ENCODE measurements at places on chromosomes 6 and 20.

GRCh38 chr6:130872250-130873095 is 45.3 kb downstream of the SMLR1 start:
- peak; percentile 38 for DNase-seq

GRCh38 chr6:27785294-27785693 is 126.9 kb downstream of the OR2B2 start:
- no peak for DNase-seq

- no peak for DNase-seq
These were observed 5.8 kb downstream of the TM9SF4 start for GRCh38 chr20:32115211-32115767.

DNA sequence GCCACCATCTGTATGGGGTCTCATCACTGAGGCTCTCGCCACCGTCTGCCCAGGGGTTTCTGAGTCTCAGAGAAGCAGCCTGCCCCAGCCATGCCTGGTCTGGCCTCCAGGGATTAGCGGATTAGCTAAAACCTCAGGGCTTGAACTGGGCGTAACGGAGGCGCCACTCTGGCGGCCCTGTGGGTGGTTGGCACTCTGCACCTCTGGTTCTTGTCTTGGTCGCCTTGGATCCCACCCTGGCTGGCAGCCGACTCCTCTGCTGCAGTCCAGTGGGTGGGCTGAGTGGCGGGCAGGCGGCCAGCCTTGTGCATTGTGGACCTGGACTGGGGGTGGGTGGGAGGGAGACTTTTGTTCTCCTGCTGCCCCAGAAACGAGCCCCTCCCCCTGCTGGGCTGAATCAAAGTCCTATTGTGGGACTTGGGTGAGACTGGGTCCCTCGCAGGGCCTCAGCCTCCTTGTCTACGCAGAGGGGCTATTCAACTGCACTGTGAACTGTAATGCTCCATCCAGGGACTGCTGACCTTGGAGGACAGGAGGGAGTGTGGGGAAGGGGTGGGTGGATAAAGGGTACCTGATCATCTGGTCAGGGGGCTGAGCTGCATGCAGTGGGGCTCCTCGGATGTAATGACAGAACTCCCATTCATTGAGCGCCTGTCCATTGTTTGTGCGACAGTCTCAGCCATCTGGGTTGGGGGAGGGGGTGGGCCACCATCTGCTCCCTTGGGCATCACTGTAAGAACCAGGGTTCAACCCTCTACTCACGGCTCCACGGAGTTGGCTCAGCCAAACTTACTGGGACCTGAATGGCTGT is 23.9 kb downstream of the SUN5 start:
- DNase-seq = no peak

GRCh38 chr6:105072798-105073199 is 107.0 kb downstream of the POPDC3 start:
- DNase-seq = no peak
